Left kidney (tissue), 8 donors: ENCODE measurements at places on chromosomes 4 and X. TPM values are rescaled to one million over a fixed set of nuclear protein-coding genes. Genes with fewer than 3 reads are reported as not detected.

The CITED1 gene
- 12.6 TPM for polyA plus RNA-seq

The ABRAXAS1 gene
- 31.5 TPM for polyA plus RNA-seq

The TAF7L gene
- polyA plus RNA-seq: 0.67 TPM

The PABPC1L2A gene
- polyA plus RNA-seq: not detected

The STAP1 gene
- 0.20 TPM for polyA plus RNA-seq

The MECP2 gene
- polyA plus RNA-seq: 29.0 TPM

The GLOD5 gene
- polyA plus RNA-seq: 0.81 TPM

The SSX1 gene
- polyA plus RNA-seq: not detected

The STS gene
- polyA plus RNA-seq: 6.5 TPM

The KLB gene
- polyA plus RNA-seq: 0.27 TPM

The WWC2 gene
- polyA plus RNA-seq: 67.5 TPM

The F11 gene
- polyA plus RNA-seq: 5.3 TPM

The MAGEC1 gene
- not detected for polyA plus RNA-seq

The USP17L18 gene
- polyA plus RNA-seq: not detected

The UGT2B17 gene
- polyA plus RNA-seq: 0.15 TPM

The GABRG1 gene
- 0.18 TPM for polyA plus RNA-seq

The FBXW7 gene
- polyA plus RNA-seq: 42.9 TPM

The SLC6A14 gene
- 0.27 TPM for polyA plus RNA-seq

The ADAD1 gene
- polyA plus RNA-seq: not detected
